Activated CD4-positive, alpha-beta T cell treated with anti-CD3 and anti-CD28 coated beads for 36 hours (primary cell): ENCODE measurements at places on chromosomes 11 and 22. TPM values are rescaled to one million over a fixed set of nuclear protein-coding genes. Genes with fewer than 3 reads are reported as not detected.
A peak's percentile ranks its signal among the peaks of the same experiment; 100 is the strongest.

DNA sequence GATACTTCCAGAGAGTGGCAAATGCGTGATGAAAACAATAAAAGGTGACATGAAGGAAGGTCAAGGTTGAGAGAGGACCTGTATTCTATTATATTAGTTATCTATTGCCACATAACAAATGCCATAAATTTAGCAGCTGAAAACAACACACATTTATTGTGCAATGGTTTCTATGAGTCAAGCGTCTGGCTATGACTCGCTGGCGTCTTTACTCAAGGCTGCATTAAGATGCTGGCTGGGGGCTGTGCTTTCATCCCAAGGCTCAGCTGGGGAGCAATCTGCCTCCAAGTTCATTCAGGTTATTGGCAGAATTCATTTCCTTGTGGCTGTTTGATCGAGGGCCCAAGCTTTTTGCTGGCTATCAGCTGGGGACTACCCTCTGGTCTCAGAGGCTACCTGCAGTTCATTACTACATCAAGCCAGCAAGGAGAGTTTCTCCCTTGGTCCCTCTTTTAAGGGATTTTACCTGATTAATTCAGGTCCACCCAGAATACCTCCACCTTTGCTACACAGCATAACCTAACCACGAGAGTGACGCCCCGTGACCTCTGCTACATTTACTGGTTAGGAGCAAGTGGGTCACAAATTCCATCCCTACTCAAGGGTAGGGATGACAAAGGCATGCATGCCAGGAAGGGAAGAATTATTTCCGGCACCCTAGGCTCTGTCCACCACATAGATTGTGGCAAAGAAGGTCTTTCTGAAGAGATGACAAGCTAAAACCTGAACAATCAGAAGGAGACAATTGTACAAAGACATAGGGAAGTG lies 549.1 kb downstream of the MN1 start:
- H3K27ac ChIP-seq, result no peak overlapping the region
- H3K4me3 ChIP-seq, result no peak overlapping the region
- H3K27me3 ChIP-seq, result no peaks in the 10 kb centered on the region
- DNase-seq, result peak; percentile 22

GRCh38 chr11:45885274-45885920 lies at the start of gene MAPK8IP1:
TSS of gene MAPK8IP1 (plus strand) at chr11:45885651. CDS start at chr11:45885821, 170 bp downstream.
- peaks cover 8% of the 10 kb centered on the region for H3K4me1 ChIP-seq
- H3K36me3 ChIP-seq, result peaks cover 14% of the 10 kb centered on the region
- H3K4me3 ChIP-seq, result peak within 1 kb of the TSS; percentile 66
- peak; percentile 68 for DNase-seq
- peaks cover 3% of the 10 kb centered on the region for H3K27me3 ChIP-seq
- no peak within 1 kb of the TSS for H3K27ac ChIP-seq

DNA sequence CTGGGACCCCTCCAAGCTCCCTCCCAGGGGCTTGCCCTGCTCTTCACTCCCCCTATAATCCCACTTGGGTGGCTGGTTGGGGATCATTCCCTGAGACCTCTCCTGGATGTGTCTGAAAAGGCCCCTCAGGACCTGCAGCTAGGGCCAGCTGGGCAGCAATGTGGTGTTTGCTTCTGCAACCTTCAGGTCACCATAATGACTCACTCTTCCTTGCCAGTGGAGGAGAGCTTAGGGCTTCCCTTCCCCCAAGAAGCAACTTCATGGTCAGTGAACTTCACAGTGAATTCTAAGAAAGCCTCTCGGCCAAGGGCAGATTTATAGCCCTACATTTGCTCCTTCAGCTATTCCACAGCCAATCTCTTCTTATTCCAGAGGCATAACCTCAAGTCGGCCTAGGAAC lies 45.1 kb upstream of the TSPAN18 start:
- H3K27me3 ChIP-seq, result peaks cover 2% of the 10 kb centered on the region
- peak overlapping the region; percentile 16 for H3K27ac ChIP-seq
- H3K4me3 ChIP-seq, result no peak overlapping the region
- no peak for DNase-seq
- peaks cover 32% of the 10 kb centered on the region for H3K4me1 ChIP-seq
- H3K36me3 ChIP-seq, result no peaks in the 10 kb centered on the region

- H3K4me3 ChIP-seq, result no peak overlapping the region
- no peaks in the 10 kb centered on the region for H3K27me3 ChIP-seq
- no peak for DNase-seq
Observed at GRCh38 chr11:75759832-75760231, 8.7 kb upstream of the DGAT2 start.

The ENTHD1 gene
- total RNA-seq, result 0.59 TPM

The TSSK2 gene
- total RNA-seq, result not detected

The RAPSN gene
- 0.21 TPM for total RNA-seq

DNA sequence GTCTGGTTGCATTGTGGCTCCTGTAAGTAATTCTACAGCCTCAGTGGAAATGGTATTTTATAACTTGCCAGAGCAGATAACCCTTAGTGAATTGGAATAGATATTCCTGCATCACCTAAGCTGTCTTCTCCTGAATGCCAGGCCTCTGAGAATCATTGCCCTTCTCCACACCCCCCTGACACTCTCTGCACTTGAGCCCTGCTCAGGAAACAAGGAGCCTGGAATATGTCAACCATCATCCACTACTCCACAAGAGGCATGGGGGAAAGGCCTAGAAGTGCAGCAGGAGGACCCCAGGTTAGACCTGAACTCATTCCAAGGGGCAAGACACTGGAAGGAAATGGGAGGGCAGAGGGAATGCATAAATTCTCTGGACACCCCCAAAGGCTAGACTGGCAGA lies 72.4 kb downstream of the DSCAML1 start:
- DNase-seq, result no peak
- no peak overlapping the region for H3K4me3 ChIP-seq
- no peak overlapping the region for H3K27ac ChIP-seq
- no peaks in the 10 kb centered on the region for H3K4me1 ChIP-seq
- H3K36me3 ChIP-seq, result no peaks in the 10 kb centered on the region

GRCh38 chr22:40182231-40182835 lies 4.6 kb downstream of the TNRC6B start:
- peaks cover 17% of the 10 kb centered on the region for H3K36me3 ChIP-seq
- peak overlapping the region; percentile 89 for H3K27ac ChIP-seq
- H3K27me3 ChIP-seq, result no peaks in the 10 kb centered on the region
- DNase-seq, result no peak
- H3K4me1 ChIP-seq, result peaks cover 64% of the 10 kb centered on the region
- H3K4me3 ChIP-seq, result peak overlapping the region; percentile 61

DNA sequence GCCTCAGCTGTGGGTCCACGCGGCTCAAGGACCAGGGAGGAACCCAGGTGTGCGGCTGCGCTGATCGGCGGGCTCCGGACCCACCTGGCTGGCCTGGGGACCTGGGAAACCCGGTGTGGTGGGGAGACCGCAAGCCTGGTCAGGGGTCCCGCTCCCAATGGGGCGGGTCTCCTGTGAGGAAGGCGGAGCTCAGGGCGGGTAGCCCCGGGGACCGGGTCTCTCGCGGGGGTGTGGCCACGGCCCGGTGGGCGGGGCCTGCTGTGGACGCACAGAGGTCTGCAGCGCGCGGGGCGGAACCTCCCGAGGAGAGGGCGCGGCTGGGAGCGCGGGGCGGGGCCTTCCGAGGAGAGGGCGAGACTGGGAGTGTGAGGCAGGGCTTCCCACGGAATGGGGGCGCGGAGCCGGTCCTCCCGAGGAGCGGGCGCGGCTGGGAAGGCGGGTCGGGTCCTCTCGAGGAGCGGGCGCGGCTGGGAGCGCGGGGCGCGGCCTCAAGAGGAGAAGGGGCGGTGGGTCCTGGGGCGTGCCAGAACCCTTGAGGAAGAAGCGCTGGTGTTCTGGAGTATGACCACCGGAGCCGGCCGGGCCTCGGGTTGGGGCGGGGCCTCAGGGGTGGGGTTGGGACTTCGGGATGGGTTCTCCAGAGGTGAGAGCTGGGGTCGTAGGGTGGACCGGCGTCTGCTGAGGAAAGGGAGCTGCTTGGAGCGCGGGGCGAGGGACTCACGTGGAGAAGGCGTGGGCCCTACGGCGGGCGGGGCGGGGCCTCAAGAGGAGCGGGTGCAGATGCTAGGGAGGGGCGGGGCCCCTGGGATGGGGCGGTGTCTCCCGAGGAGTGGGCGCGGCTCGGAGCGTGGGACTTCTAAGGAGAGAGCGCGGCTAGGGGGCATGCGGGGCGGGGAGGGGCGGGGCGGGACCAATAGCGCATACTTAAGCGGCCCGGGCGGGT lies 20.8 kb downstream of the DGCR6L start:
- no peaks in the 10 kb centered on the region for H3K36me3 ChIP-seq
- DNase-seq, result peak; percentile 95
- no peaks in the 10 kb centered on the region for H3K4me1 ChIP-seq

The PVALB gene
- total RNA-seq, result not detected

The SPECC1L gene
- total RNA-seq, result 38.2 TPM

DNA sequence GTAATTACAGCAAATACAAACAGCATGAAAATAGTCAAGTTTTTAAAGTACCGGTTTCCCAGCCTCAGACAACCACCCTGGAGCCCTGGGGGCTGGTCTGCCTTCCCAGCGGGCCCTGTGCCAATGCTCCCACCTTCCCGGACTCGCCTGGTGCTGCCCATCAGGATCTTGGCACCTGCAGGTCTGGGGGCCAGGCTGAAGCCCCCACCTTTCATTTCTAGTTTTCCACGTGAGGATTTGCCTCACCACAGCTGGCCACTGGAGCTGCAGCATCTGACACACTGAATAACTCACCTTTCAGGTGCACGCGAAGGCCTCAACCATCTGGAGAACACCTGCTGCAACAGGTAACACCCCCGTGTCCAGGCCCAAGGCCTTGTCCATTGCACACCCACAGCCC lies 108.7 kb upstream of the THY1 start:
- no peaks in the 10 kb centered on the region for H3K4me1 ChIP-seq
- no peak overlapping the region for H3K4me3 ChIP-seq
- H3K27me3 ChIP-seq, result peaks cover 16% of the 10 kb centered on the region

The RASGRP2 gene
- total RNA-seq, result 5.9 TPM

The HIPK3 gene
- total RNA-seq, result 25.7 TPM

The KCNA4 gene
- total RNA-seq, result not detected

DNA sequence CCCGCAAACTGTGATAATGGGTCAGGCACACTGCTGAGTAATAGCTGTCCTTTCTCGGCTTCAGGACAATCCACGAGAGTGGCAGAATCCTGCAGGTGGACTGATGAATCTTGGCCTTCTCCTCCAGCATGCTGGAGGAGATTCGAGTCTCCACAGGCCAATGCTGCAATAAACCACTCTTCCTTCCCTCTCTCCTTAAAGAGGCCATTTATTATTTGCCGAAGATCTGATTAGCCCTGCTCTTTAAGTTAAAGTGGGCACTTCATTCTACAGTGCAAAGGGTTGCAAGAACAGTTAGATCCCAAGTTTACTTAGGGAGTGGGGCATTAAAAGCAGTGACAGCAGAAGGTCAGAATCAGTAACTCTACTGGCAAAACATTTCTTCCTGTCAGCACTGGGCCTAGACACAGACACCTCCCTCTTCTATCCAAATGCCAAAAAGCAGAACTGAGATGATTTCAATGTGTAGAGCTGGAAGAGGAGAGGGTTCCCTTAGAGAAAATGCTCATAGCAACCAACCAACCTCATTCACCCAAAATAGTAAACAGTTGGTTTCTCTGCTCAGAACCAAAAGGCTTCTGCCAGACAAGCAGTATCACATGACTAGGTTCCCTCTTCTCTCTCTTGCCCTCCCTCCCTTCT lies 121.7 kb downstream of the SGSM3 start:
- no peak overlapping the region for H3K27ac ChIP-seq
- H3K27me3 ChIP-seq, result no peaks in the 10 kb centered on the region
- H3K36me3 ChIP-seq, result no peaks in the 10 kb centered on the region
- peaks cover 38% of the 10 kb centered on the region for H3K4me1 ChIP-seq
- H3K4me3 ChIP-seq, result no peak overlapping the region
- DNase-seq, result no peak

DNA sequence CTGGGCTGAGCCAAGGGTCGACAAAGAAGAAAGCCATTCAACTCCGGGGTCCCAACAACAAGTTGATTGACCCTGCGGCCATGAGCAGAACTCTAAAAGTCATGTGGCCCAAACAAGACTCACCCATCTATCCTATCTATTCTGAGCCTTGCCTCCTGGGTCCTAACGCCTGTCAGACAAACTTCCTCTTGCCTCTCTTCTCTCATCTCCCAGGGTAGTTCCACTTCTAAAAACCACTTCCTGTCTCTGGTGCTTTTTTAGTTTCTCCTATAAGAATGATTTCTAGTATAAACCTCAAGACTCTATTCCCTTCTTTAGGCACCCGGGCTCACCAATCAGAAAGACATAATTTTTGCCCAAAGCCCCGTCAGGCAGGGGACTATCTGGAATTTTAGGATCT lies 530.2 kb downstream of the DLG2 start:
- no peaks in the 10 kb centered on the region for H3K27me3 ChIP-seq
- no peaks in the 10 kb centered on the region for H3K4me1 ChIP-seq
- DNase-seq, result no peak

- H3K4me3 ChIP-seq, result no peak overlapping the region
- H3K36me3 ChIP-seq, result no peaks in the 10 kb centered on the region
- H3K27me3 ChIP-seq, result peaks cover 18% of the 10 kb centered on the region
- DNase-seq, result no peak
- no peaks in the 10 kb centered on the region for H3K4me1 ChIP-seq
Observed at GRCh38 chr22:22061085-22062077, 78.8 kb upstream of the TOP3B start.

DNA sequence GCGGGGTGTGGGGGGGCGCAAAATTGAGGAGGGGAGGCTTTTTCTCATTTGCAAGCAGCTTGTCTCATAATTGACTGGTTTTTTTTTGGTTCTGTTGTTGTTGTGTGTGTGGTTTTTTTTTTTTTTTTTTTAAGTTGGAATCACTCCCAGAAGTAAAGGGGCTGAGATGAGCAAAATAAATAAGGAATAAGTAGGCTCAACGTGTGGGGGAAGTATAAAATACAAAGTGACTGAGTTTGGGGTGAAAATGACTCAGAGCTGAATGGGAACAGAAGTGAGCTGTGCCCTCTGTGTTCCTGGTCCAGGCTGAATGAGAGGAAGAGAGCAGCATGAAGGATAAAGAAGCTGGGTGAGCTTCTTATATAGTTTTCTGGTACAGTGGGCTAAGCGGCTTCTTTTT lies 90.0 kb downstream of the GRIK4 start:
- peaks cover 3% of the 10 kb centered on the region for H3K27me3 ChIP-seq
- no peaks in the 10 kb centered on the region for H3K4me1 ChIP-seq
- H3K27ac ChIP-seq, result no peak overlapping the region
- H3K4me3 ChIP-seq, result no peak overlapping the region
- DNase-seq, result no peak
- H3K36me3 ChIP-seq, result no peaks in the 10 kb centered on the region

- no peaks in the 10 kb centered on the region for H3K27me3 ChIP-seq
- H3K27ac ChIP-seq, result no peak overlapping the region
- no peaks in the 10 kb centered on the region for H3K36me3 ChIP-seq
- peaks cover 2% of the 10 kb centered on the region for H3K4me1 ChIP-seq
Observed at GRCh38 chr11:122893131-122893530, 10.6 kb downstream of the JHY start.
